ENCODE measurements at places on chromosomes 12 and 14.

DNA sequence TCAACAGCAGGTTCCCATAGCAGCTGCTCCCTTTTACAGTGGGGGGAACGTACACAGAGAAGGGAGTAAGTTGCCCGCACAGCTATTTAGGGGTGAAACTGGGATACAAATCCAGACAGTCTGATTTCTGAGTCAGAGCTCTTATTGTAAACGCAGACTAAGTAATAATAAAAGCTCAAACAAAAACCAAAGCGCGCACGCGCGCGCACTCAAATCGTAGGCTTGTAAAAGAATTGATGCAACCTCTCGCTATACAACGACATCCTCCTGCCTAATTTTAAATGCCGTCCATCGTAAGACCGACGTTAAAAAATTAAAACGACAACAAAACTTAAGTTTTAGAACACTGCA is 747 bp upstream of the DACT1 start:
- peak; percentile 45 for DNase-seq

DNA sequence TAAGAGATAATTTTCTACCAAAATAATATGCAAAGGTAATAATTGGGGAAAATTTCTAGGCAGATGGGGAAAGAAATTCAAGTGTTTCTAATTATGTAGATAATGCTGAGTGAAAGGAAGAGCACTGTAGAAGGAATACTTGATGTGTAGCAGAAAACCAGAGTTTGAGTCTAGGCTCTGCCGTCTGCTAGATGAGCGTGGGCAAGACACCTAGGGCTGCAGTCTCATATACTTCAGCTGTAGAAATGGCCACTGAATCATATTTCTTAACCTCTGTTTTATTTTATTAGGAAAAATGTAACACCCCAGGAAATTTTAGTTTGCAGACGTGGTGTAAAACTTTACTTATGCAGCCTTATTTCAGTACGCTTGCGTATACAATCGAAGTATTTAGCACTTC is 59.8 kb upstream of the SLC38A2 start:
- DNase-seq: no peak

- peak; percentile 42 for DNase-seq
Observed at GRCh38 chr12:57614178-57614947, 3.1 kb downstream of the ARHGEF25 start.

GRCh38 chr12:120797677-120798642 is 72.3 kb downstream of the ACADS start:
- DNase-seq: no peak

DNA sequence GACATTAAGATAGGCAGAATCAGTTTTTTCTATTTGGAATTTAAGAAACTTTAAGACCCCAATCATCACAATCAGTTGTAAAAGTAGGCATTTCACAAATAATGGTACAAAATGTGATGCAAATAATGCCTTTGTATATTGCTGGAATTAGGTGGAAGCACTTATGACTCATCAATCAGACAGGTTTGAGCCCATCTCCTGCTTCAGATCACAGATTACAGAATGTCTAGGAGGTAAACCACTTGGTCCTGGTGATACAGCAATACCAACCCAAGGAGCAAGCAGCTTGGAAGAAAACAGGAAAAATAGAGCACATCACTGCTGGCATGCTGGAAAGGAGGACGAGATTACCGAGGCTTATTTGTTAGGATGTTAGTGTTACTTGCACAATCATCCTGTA is 57.6 kb downstream of the C12orf56 start:
- no peak for DNase-seq

DNA sequence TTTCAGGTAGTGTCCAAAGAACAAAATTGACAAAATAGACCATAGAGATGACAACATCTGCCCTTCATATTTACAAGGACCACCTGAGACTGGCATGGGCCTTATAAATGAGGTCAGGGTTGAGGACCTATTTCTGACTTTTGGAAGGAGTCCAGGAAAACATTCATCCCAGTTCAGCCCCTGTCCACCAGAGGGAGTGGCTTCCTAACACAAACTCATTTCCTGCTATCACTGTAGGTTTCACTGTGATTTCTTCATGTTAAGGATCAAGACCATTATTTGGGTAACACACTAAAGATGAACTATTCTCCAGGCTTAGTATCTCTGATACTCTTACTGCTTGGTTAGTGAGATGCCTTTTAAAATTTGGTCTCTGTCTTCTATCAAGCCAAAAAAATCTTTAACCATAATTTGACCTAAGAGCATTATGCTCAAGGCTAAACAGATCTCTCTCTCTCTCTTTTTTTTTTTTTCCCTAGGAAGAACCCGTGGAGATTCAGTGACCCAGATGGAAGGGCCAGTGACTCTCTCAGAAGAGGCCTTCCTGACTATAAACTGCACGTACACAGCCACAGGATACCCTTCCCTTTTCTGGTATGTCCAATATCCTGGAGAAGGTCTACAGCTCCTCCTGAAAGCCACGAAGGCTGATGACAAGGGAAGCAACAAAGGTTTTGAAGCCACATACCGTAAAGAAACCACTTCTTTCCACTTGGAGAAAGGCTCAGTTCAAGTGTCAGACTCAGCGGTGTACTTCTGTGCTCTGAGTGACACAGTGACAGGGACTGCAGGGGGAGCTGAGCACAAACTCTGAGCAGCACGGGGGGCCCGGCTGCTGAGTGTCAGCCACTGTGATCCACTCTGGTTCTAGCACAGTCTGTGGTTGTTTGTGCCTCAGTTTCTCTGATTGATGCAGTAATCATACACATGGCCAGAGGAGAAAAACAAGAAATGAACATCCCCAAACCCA is 267.6 kb upstream of the OR4E1 start:
- DNase-seq: peak; percentile 44
